ENCODE measurements at places on chromosomes 1 and 21.

GRCh38 chr1:27643600-27644368 is 8.8 kb upstream of the FGR start:
- DNase-seq, result peak; percentile 47

DNA sequence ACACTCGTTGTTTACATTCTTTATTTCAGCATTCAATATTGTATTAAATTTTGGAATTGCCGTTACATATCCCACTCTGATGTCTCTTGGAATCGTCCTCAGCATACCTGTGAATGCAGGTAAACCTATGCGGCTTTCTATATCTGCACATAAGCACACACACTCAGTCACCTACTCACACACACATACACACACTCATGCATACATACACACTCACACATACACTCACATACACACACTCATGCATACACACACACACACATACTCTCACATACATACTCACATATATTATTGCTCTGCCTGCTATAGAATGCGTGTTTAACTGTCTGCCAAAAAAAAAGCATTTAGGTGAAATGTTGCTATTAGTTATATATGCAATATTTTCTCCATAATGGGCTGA is 53.2 kb upstream of the COA6 start:
- DNase-seq, result no peak

- DNase-seq, result no peak
These were observed 35.3 kb upstream of the DMRTA2 start for GRCh38 chr1:50458507-50458906.

DNA sequence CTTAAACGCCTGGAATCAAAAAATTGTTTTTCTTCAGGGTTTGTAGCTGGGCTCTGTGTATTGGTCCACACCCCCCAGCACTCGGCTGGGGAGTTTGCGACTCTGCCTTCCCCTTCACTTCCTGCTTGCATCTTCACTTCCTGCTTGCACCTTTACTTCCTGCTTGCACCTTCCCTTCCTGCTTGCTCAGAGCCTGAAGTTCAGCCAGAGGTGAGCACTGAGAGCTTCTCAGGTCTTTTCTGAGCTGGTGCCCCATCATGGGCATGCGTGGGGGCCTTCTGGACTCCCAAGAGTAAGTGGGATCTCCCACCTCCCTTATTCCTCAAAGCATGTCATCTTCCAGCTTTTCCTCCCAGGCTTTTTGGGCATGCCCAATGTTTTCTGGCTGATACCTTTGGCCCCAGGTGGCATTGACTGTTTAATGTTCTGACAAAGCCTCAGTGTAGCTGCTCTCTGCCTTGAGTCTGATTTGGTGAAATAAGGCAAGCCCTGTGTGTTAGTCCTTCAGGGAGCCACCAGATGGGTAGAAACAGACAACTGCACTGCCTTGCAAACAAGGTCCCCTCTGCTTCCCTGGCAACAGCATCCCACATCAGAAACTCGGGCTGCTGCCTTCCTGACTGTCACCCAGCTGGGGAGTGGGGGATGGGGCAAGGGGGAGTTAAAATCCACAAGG is 3.5 kb downstream of the KRTAP10-2 start:
- DNase-seq, result no peak

GRCh38 chr1:106907795-106908194 is 148.7 kb upstream of the PRMT6 start:
- no peak for DNase-seq

GRCh38 chr1:155002464-155003226 is at the start of gene ZBTB7B:
ZBTB7B (plus strand) TSS chr1:155002802; CDS start chr1:155014661, 11,859 bp downstream.
- no peak for DNase-seq

DNA sequence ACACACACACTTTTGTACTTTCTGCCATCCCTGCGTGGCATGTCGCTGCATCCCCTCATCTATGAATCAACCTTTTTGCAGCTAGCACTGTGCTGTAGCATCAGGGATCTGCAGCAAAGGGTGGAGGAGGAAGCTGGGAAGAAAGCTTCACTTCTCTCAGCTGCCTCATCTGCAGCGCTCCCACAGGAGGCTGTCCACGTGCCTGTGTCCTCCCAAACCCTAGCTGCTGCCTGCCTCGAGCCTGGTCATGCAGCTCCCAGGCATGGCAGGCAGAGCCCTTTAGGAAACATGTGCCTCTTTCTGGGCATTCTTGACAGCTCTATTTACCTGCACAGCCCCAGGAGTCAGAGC is 262.1 kb upstream of the SGIP1 start:
- DNase-seq, result no peak

DNA sequence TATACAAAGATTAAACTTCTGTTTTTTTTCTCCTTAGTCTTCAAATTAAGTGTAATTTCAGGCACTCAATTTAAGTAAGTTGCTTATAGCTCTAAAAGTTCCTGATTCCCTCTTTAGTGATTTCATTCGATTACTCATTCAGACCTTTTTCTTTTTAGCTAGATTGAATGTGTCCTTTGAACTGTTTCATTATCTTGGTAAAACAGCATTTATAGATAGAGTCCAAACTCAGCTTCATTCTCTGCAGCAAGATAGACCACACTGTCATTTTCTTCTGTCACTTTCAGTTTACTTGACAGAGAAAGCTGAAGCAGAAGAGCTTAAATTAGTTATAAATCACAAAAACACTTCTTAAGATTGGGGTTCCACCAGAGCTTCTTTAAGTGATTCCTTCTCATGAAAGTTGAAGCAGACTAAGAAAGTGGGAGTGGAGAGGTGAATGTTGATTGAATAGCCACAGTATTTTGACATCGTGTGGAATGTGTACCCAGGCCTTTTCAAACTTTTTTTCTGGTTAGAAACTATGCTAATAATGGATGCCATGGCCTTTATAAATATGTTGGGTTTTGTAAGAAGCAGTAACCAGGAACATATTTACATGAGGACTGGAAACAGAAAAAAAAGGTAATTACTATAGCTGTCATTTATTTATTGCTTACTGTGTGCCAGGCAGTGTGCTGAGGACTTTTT is 52.2 kb downstream of the ZBTB40 start:
- DNase-seq, result no peak

- DNase-seq, result no peak
These were observed 70.0 kb upstream of the FMN2 start for GRCh38 chr1:240021709-240022108.

DNA sequence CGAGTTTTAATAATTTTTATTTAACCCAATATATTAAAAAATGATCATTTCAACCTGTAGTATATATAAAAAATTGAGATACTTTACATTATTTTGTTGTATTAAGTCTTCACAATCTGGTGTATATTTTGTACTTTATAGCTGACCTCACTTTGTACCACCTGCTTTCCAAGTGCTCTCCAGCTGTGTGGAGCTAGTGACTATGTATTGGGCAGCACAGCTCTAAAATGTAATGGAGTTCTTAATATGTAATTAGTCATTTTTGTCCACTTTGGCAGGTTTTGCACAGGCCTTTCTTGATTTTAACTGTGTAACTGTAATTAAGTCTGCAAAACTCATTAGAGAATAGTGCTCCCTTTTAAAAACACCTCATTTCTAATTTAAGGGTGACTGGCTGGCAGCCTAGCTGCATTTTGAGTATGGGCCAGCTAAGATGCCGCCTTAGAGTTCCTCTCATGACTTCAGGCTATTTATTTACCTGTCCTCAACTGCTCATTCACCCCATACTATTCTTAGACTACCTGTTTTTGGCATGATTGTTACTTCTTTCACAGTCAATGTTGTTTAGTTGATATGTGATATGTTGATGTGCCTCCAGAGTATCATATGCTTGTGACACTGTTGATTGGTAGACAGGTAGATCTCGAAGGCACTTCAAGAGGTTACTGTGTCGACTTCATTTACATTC is 43.2 kb downstream of the ZYG11B start:
- DNase-seq, result no peak

DNA sequence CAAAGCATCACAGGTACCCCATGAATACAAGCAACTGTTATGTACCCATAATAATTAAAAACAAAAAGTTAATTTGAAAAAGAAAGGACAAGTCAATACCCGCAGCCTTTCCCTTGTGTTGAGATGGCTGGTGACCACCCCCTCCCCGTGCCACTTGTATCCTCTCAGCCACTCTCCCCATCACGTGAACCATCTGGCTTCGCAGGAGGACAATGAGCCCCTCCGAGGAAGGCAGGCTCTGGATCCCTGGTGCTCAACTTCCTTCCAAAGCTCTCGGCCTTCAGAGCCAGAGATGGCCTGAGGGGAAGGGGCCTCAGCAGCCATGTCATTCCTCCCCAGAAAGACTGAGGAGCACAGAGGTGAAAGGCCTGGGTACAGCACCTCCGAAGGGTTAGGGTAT is 120.4 kb upstream of the RAB4A start:
- DNase-seq, result no peak

DNA sequence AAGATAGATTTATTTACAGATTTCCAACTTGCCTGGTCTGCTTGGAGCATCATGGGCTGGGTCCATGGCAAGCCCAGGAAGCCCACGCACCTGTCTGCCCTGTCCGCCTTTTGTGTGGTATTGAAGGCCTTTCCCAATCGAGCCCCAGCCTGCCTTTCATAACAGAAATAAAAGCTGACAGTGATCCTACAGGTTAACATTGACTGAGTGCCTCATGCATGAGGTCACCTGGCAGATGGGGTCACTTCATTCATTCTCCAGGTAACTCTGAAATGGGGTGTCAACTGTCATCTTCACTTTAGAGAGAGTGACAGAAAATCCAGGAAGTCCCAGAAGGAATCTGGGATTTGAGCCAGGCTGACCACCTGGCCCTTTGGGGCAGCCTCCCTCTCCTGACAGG is 36.3 kb upstream of the CASZ1 start:
- DNase-seq, result no peak

GRCh38 chr21:35202431-35202830 is 153.3 kb upstream of the RUNX1 start:
- DNase-seq, result no peak

DNA sequence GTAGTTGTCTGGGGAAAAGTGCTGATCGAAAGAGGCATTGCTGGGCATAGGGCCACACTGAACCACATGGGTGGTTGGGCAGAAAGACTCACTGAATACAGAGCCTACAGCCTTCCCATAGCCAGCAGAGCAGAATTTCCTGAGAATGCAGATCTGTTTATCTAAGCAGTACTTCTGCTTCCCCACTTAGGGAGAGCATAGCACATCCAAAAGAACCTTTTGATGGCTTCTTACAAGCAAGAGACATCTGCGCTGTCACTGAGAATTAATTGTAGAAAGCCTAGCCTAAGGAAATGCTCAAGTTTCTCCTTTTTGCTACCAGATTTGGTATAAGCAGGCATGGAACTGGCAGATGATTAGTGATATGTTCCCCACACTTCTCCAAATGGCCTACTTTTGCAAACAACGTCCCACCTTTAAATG is 13.0 kb upstream of the KLHDC8A start:
- DNase-seq, result no peak

DNA sequence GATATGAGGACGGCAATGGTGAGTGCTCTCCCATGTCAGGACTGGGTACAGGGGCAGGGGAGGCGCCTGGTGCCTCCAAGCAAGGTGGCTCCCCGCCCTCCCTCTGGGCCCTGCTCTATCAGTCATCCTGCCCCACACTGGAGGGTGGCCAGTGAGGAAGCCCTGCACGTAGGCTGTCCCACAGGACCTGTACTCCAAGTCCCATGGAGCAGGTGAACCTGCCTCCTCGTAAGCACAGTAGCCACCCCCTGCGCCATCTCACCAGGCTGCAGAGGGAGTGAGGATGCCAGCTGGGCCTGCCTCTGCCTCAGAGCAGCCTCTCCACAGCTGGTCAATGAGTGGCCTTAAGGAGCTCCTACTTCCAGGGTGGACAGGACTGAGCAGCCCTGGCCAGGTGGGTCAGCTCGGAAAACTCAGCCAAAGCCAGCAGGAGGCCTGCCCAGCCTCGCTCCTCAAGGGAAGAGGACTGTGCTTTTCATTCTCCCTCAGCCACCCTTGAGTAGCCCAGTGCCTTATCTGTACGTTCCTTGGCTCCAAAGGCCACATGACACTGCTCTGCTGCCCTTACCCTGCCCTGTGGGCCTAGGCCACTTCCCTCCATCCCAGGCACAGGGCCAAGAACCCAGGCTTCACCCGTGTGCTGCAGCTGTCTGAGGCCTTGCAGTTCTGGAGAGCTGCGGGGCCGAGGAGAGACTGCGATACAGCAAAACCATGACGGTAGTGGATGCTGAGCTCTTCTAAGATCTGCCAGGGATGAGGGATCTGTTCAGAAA is 39.6 kb downstream of the SLC45A1 start:
- no peak for DNase-seq

GRCh38 chr1:60130703-60131102 is 57.1 kb upstream of the C1orf87 start:
- DNase-seq, result no peak

GRCh38 chr1:37892151-37893047 is 33.0 kb upstream of the MTF1 start:
- no peak for DNase-seq

GRCh38 chr1:178055779-178056471 is 38.0 kb upstream of the RASAL2 start:
- no peak for DNase-seq

GRCh38 chr1:51669272-51669671 is 52.4 kb downstream of the OSBPL9 start:
- no peak for DNase-seq

- DNase-seq, result no peak
These were observed 361.7 kb downstream of the PRDM2 start for GRCh38 chr1:14061722-14062121.

DNA sequence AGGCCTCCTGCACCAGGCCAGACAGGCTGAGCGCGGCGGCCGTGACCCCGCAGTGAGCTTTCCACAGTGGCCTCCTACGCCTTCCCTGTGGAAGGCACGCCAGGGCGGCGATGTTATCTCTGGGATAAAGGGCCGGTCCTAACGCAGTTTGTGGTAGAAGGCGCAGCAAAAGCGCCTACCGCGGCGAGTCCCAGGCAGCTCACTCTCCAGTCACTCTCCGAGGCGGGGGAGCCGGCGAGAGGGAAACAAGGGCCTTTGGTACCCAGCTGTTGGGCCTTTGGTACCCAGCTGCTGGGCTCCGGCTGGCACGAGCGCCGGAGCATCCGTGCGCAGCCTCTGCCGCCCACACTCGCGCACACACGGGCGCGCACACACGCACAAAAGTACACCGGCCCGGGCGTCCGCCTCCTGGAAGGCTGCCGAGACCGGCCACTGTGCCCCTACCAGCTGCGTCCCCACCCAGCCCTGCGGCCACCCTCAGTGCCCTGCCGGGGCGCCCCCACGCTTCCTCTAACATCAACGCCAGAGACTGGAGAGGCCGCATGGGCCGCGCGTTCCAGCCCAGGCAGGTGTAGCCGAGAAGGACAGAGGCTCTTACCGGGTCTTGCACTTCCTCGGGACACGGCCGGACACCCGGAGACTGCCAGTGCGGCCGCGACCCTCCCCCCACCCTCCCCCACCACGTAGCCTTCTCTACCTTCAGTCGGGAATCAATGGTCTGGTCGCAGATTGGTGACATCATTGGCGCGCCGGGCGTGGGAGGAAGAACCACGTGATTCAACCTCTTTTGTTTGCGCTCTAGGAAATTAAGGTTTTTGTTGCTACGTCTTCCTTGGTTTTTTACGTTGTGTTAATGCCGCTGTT is 19.5 kb upstream of the ADAR start:
- peak; percentile 89 for DNase-seq

DNA sequence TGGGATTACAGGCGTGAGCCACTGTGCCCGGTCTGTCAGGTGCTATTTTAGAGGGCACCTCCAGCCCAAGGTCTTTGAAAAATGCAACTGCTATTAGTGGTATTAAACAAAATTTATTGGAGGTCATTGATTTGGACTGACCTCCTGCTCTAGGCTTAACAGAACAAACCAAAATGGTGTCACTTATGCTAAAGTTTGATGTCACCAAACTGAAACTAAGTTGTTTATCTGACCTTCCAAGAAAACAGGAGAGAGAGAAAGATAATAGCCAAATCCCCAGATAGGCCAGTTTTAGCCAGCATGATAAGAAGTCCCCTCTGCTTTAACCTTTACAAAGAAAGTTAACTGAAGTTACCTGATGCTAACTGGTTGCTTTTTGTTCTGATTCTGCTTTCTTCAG is 8.1 kb upstream of the INAVA start:
- DNase-seq, result no peak

- no peak for DNase-seq
These were observed 169.7 kb downstream of the TRIM33 start for GRCh38 chr1:114341299-114341698.
